ENCODE measurements at places on chromosomes 11 and 22. TPM values are rescaled to one million over a fixed set of nuclear protein-coding genes. Genes with fewer than 3 reads are reported as not detected.

DNA sequence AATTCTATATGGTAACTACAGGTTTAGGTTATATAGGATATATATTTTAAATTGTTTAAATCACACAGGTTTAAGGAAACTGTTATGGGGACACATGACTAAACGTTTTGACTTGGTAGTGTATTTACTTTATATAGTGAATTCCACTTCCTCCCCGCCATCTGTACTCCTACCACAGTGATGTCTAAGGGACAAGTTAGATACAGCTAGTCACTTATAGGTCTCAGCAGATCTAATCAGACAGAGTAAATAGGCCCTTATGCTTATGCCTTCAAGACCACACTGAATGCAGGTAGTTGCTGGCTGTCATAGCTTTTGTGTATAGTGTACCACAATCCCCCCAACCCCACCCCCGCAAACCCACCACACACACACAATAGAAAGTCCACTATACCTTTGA, 8.2 kb downstream of the SESN3 start:
- no peak for DNase-seq

- DNase-seq, result no peak
Observed at GRCh38 chr11:32580967-32581366, 2.7 kb upstream of the EIF3M start.

DNA sequence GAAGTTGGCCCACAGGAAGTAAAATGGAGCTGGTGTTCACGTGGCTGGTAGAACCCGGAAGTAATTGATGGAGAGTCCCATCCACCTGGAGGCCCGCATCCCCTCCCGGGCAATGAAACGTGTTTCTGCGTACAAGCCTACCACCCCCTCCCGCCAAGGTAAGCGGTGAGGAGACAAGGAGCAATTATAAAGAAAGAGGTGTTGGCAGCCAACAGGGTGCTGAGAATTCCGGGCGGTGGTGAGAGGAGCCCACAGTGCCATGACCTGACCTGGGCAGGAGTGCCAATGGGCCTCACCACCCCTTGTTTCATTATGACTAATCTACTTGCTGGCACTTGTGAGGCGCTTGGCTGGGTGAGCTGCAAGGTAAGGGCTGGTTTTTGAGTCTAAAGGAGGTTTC, 83.8 kb upstream of the BID start:
- no peak for DNase-seq

- no peak for DNase-seq
Observed at GRCh38 chr11:27471589-27472397, 797 bp downstream of the LGR4 start.

GRCh38 chr22:25051073-25051472, 98.6 kb downstream of the KIAA1671 start:
- DNase-seq, result no peak

Gene KRTAP5-1
- polyA plus RNA-seq, result not detected

Gene FGF4
- not detected for polyA plus RNA-seq

DNA sequence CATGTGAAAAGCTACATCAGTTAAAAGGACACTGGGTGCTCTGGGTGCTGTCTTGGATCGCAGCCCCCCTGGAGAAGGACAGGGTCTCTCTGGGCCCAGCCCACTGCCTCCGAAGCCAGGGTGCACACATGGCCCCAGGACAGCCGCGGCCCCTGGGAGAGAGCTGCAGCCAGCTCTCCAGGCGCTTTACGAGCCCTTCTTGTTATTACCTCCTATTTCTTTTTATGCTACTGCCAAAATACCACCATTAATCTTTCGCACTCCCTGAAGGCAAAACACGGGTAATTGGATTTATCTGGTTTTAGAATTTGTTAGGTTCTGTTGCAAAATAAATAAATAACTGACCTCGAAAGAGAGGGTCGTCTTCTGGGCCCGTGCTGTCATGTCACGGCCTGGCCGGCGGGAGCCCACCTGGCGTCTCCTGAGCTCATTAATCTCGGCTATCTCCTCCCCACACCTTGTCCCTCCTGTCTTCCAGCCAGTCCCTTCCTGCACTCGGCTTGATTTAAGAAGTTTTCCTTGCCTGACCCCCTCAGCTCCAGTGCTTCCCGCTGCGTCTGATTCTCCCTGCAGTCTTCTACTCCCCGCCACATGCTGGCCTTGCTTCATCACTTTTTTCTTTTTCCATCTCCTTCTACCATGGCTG, 611.7 kb downstream of the OPCML start:
- no peak for DNase-seq
